GM13977 (cell line): ENCODE measurements at places on chromosomes 11 and 22.

- no peak for DNase-seq
Measured at GRCh38 chr11:117868815-117869561, 7.5 kb downstream of the FXYD6 start.

- DNase-seq: no peak
Measured at GRCh38 chr11:86610559-86611341, 61.7 kb downstream of the ME3 start.

GRCh38 chr11:15867871-15868270 lies 488.5 kb downstream of the SOX6 start:
- no peak for DNase-seq

DNA sequence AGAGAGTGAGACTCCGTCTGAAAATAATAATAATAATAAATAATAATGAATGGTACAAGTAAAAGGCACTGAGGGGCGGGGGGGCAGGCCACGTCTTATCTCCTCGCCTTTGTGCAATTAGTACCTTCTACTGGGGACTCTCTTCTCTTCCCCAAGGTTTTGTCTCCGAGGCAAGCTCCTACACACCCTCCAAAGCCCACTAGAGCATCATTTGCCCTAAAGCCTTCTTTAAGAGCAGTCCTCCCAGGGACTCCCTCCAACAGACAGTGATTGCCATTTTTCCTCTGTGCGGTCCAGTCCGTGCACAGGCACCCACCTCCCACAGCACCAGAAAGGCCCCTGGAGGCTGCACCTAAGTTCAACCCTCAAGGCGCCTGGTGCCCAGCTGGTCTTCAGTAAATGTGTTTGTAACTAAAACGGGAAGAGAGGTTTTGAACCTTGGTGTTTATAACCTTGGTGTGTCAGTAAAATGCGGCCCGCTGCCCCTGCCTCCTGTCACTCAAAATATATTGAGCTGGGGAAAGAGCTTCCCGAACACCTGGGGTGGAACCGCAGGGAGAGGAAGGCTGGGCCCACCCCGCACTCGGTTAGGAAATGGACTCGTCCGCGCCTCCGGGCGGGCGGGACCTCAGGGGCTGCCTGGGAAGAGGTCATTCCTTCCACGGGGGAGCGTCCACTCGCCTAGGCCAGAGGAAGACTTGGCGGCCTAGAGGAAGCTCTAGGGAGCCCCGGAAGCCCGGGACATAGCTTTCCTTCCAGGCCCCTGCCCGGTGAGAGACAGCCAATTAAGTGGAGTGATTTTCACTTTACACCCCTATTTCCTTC lies 4.7 kb upstream of the KDELR3 start:
- DNase-seq: no peak

DNA sequence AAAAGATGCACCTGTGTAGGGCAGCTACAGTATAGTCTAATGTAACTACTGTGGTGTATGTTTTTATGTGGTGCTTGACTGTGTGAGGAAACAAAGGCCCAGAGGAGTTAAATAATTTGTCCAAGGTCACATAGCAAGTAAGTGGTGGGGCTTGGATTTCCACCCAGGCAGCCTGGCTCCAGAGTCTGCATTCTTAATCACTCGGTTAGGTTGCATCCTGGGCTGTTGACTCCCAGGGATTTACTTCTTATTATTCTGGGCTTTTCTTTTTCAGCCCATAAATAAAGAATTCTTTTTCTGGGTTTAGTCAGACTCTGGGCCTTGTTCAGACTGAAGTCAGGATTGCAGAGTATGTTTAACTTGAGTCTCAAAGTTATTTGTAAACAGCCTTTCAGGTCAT lies 82.1 kb downstream of the ARHGAP42 start:
- no peak for DNase-seq

GRCh38 chr22:46087816-46088277 lies 62.5 kb upstream of the PPARA start:
- DNase-seq: no peak
